ENCODE measurements at places on chromosomes 3 and 15.

GRCh38 chr3:190081389-190081788, 39.3 kb downstream of the P3H2 start:
- no peak for DNase-seq

DNA sequence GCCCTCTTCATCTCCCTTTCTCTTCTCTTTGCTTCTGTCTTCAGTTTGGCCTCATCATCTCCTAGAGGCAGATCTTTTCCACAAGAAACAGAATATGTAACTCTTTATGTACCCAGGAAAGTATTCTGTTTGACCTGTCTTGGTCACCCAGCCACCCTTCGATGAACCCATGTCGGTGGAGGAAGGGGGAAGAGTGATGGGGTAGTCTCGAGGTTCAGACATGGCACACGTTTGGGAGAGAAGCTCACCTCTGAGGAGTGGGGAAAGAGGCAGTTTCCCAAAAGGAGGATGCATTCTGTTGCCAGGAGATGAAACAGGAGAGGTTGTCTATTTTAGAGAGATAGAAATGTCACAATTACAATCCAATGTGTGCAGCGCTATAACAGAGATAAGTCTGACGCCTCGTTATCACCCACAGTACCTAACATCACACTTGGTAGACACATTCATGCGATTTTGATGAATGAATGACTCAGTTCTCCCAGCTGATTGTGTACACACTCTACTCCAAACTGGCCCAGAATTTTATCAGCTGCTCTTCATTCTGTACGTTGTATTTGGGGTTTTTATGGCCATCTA, 722 bp upstream of the CCDC50 start:
- peak; percentile 62 for DNase-seq

GRCh38 chr3:120985242-120985641, 77.2 kb downstream of the STXBP5L start:
- no peak for DNase-seq

- DNase-seq, result no peak
Observed at GRCh38 chr3:149245738-149246451, 24.3 kb upstream of the CP start.

DNA sequence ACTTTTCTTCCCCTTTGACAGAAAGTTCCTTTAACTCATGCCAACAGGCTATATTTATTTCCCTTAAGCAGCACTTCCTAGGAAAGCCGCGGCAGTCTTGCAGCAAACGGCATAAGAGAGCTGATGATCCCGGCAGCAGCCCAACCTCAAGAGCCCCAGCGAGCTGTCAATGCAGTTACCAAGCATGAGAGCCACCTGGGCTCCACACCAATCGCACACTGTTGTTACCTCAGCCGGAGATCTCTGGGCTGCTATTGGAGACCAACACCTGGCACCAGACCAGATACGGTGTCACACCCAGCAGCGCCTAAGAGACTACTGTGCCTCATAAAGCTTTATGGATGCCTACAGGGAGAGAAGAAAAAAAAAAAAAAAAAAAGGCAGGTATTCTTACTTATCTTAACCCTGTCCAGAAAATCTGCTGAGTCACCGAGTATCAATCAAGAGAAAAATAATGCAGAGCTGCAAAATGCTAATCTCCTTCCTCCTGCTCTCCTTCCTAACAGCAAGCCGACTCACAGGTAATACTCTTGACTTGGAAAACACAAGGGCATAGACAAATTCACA, 11.7 kb downstream of the ABCC5 start:
- DNase-seq, result peak; percentile 81

- peak; percentile 43 for DNase-seq
Observed at GRCh38 chr3:69665026-69665737, 74.1 kb upstream of the MITF start.

- peak; percentile 70 for DNase-seq
Observed at GRCh38 chr15:90988296-90988695, 6.0 kb downstream of the PRC1 start.

GRCh38 chr3:194203482-194204041, 67.6 kb downstream of the HES1 start:
- DNase-seq, result peak; percentile 41

DNA sequence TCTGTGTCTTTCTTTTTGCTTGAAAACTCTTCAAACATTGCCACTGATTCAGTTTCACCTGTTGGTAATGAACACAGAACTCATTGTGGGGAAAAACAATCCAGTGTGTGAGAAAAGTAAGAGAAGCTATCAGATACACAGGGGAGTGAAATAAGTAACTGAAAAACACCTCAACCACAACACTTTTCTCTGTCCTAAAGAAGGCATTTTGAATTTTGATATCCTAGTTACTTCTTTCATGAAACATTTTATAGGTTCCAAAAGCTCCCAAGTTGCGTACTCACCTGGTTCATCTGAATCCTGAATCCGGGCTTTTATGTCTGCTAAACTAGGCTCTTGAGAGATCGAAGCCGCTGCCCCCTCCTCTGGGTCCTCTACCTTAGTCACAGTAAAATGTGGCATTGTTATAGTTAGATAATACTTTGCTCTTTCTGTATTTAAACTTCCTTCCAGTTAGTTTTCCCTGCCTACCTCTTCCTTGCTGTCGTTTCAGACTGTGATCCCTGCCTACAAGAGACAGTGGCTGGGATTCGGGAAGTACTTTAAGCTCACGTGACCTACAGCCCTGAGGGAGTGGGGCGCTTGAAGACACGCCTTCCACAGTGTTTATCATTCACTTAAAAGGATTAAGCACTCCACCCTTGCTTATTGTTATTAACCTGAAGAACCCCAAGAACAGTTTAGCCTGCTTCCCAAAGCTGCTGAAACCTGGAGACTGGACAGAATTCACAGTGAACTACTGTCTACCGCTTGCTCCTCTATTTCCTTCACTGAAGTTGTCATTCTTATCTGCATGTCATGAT, 19.1 kb downstream of the SLC12A6 start:
- DNase-seq, result peak; percentile 88

GRCh38 chr3:52484680-52485461, 10.3 kb upstream of the STAB1 start:
- no peak for DNase-seq

DNA sequence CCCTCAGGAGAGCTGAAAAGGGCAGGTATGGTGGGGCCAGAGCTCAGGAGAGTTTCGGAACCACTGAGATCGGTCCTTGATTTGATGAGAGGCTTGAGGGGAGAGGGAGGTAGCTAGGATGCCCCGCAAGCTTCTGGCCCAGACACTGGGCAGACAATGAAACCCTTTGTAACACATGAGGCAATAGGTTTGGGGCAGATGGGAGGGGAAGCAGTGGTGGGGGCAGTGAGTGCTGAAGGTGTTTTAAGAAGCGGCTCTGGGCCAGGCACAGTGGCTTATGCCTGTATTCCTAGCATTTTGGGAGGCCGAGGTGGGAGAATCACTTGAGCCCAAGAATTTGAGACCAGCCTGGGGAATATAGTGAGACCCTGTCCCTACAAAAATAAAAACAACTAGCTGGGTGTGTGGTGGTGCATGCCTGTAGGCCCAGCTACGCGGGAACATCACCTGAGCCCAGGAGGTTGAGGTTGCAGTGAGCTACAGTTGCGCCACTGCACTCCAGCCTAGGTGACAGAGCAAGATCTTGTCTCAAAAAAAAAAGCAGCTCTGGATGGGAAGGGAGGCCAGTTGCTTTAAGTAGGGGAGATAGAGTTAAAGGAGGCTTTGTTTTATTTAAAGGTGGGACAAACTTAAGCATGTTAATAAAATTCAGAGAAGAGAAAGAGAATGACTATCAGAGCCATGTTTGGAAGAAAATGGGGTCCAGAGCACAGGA, 9.6 kb upstream of the SNX22 start:
- no peak for DNase-seq

- peak; percentile 64 for DNase-seq
Observed at GRCh38 chr15:64845183-64845611, 3.5 kb downstream of the PLEKHO2 start.

GRCh38 chr15:88049506-88049905, 207.0 kb downstream of the NTRK3 start:
- no peak for DNase-seq

DNA sequence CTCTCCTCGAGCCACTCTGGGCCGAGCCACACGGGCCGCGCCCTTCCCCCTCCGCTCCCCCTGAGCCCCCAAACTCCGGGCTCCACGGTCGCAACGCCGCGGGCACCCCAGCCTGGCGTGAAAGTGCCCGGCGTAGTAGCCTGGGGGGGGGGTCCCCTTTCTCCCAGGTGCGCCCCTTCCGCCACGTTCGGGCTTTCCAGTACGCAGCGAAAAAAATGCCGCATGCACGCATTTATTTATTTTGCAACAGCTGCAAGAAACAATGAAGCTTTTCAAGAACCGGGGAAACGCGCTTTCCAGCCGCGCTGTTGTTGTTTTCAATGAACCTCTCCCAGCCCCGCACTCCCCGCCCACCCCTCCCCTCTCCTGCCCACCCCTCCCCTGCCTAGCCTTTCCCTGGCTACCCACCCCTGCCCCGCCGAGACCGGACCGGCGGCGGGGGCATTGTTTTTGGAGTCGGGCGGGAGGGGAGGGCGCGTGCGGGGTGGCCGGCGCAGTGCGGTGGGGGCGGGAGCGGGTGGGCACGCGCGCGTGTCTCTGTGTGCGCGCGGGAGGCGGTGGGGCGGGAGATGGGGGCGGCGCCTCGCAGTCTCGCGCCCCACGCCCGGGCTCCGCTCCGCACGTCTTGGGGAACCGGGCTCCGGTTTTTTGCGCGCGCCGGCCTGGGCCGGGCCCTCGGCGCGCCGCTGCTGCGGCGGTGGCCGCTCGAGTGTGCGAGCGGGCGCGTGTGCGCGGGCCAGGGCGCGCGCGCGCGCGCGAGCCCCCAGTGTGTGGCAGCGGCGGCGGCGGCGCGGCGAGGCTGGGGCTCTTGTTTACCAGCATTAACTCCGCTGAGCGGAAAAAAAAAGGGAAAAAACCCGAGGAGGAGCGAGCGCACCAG, at the start of gene IGF1R:
IGF1R (plus strand) TSS at position 766 of the 880 bp plus-strand sequence. CDS start 1,043 bp downstream, outside the sequence.
- peak; percentile 95 for DNase-seq

DNA sequence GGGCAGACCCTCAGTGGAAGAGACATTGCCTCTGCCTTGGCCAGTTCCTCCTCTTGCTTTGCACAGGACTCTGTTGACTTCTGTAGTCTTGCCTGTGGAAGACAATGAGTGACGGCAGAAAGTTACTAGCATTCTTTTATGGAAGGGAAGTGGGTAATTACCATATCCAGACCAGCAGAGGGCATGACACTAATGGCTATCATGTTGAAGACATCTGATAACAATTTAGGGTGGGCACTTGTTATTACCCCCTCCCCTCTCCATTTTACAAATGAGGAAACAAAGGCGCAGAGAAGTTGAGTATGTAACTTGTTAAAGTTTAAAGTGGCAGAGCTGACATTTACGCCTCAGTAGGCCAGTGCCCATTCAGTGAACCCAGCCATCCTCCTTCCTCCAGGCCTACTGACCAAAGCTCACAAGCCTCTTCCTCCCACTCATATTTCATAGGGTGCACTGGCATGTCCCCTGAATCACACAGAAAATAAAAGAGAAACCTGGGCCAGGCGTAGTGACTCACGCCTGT, 48.2 kb upstream of the FMN1 start:
- DNase-seq, result peak; percentile 66

- DNase-seq, result no peak
Observed at GRCh38 chr3:155407971-155408370, 114.5 kb upstream of the STRIT1 start.

DNA sequence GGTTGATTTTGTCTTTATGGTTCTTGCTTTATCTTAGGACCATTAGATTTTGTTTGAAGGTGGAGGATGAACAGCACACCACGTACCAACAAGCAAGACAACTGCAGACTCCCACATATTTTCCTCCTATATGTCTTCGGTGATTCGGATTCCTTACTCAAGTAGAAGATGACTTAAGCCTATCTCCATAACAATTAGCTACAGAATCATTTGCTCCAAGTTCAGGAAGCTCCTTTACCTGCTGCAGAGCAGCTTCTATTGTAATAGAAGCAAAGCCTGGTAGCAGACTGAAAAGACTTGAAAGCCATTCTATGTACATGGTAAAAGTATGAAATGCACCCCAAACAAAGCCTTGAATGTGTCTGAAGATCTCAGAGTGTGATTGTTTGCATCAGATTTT, 229.0 kb downstream of the SOX2 start:
- DNase-seq, result no peak

DNA sequence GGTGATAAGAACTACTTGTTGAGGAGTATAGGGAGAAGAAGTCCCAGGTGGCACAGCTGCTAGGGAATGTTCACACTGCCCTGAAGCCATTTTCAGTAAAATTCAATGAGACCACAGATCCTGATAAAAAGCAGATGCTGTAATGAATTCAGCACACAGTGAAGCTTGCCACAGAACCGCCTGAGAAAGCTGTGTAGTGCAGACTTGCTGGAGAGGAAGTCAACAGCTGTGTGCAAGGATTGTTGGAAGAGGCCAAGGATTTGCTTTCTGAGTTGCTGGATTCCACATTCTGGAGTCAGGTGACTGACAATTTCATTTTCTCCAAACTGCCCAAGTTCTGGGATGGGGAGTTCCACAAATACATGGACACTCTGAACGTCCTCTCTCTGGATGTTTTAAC, 70.9 kb downstream of the ANP32A start:
- no peak for DNase-seq

- DNase-seq, result no peak
Observed at GRCh38 chr15:45776772-45777171, 141.9 kb downstream of the SQOR start.

DNA sequence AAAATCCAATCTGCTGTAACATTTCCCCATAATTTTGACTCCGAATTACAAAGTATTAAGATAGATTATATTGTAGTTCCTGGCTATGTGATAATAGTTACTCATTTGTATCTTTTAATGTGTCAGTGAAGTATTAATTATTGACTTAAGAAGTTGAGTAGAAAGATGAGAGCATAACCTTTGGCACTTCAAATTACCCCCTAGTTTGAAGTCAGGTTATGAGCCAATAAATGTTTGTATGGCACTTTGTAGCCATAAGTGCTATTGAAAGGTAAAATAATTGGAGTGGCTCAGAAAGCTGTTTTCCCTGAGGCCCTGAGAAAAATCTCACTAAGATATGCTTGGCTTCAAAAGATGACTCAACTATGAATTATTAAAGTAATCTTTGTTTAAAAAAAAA, 31.0 kb downstream of the IREB2 start:
- no peak for DNase-seq

DNA sequence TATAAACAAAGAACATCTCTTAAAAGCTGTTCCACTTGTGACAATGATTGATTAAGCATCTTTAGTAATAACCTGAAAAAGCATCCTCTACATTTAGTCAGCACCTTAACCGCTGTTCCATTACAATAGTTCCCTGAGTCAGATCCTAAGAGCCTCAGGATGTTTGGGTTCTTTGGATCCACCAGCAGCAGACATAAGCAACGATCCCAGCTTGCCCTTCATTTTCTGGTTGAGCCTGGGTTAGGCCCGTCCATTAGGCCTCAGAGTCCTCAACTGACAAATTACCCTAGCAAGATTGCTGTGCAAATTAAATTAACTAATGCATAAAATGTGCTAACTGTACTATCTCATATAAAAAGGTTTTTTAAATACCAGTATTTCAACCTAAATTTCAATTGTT, 42.3 kb upstream of the ROBO1 start:
- no peak for DNase-seq

GRCh38 chr15:69402816-69403215, 11.3 kb upstream of the KIF23 start:
- no peak for DNase-seq

GRCh38 chr3:81753416-81754027, 7.9 kb downstream of the GBE1 start:
- DNase-seq, result peak; percentile 31

All from hematopoietic multipotent progenitor cell treated with erythropoietin and hydrocortisone succinate and interleukin-3 and kit ligand, for 4 days (in vitro differentiated cells).